ENCODE measurements at places on chromosomes 11 and 22. TPM values are rescaled to one million over a fixed set of nuclear protein-coding genes. Genes with fewer than 3 reads are reported as not detected.

The CDC42BPG gene
- 0.64 TPM for total RNA-seq

The CSF2RB gene
- 3.6 TPM for total RNA-seq

The CASP1 gene
- 32.0 TPM for total RNA-seq

The BET1L gene
- total RNA-seq = 29.1 TPM

The MTMR2 gene
- 37.3 TPM for total RNA-seq

The BTG4 gene
- not detected for total RNA-seq

DNA sequence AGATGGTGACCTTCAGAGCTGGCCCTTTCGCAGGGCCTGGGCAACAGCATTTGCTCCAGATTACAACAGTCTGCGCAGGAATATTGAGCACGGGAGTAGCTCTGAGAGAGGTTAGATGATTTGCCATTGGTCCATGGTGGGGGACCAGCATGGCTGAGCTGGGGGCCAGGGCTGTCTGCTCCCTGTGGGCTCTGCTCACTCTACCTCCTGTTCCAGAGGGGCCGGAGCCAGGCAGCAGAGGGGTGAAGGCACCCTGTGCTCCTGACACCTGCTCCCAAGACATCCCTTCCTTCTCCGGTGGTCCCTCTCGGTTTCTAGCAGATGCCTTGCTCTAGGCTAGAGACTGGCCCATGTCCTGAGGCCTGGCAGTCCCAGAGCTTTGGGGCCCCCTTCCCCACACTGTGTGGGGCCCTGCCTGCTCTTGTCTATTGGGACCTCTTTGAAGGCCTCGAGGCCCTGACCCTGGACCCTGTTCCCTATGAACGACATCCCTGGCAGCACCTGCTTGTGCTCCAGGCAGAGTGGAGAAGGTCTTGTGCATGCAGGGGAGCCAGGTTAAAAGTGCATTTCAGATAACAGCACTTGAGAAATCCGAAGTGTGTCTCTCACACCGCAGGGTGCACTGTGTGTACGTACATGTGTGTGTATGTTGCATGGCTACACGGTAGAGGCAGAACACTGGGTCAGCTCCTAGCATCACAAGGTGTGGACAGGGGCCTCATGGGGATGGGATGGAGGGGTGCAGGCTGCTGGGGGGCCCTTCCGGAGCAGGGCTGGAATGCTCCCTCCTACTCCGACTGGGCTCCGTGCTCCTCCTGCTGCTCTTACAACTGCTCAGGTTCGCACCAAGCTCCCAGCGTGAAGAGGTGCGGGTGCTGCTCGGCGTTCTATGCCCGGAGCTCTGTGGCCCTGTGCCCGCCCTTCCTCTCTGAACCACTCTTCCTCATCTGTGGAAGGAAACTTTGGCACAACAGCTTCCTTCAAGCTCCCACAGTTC lies 123.3 kb upstream of the B3GAT1 start:
- DNase-seq = no peak

- no peak for DNase-seq
Measured at GRCh38 chr11:132093536-132094259, 723.3 kb downstream of the NTM start.

GRCh38 chr22:44577391-44578109 lies 79.5 kb upstream of the RTL6 start:
- no peak for DNase-seq

GRCh38 chr22:48738204-48738980 lies 1089.3 kb downstream of the BRD1 start:
- DNase-seq = no peak

GRCh38 chr11:77346906-77347603 lies 45.6 kb upstream of the GDPD4 start:
- DNase-seq = no peak

- no peak for DNase-seq
Measured at GRCh38 chr11:70267405-70267950, 3.0 kb upstream of the PPFIA1 start.

DNA sequence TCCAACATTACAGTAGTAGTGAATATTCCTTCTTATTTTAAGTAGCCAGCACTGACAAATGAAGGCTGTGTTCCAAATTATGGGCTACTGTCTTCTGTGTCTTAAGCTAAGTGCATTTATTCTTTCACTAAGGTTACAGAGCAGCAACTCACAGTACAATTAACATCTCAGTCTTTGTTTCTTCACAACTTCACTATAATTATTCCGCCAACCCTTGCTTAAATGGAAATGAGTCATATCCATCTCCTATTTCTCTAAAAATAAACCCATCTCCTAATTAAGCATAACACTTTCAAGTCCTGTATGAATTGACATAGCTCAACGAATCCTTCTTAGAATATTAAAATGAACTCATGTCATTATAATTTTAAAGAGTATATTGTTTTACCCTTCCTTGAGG lies 6.7 kb downstream of the ETS1 start:
- DNase-seq = no peak

- DNase-seq = no peak
Measured at GRCh38 chr11:96704847-96705246, 315.0 kb downstream of the JRKL start.

GRCh38 chr11:73566977-73567755 lies 30.7 kb downstream of the FAM168A start:
- no peak for DNase-seq

DNA sequence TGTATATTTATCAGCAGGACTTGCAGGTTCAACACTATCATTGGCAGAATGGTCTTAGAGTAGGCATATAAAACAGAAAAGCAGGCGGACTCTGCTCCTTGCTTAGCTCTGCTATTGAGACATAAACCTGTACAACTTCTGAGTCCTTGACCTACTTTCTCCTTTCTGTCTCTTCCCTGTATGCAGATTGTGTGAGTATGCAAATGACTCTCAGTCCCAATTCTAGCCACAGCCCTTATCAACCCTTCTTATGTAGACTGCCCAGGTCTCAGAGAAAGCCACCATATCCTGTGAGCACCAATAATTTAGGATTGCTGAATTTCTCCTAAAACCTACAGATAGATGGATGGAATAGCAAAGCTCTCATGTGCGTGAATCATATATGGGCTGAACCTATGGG lies 367.6 kb upstream of the DDI1 start:
- no peak for DNase-seq

DNA sequence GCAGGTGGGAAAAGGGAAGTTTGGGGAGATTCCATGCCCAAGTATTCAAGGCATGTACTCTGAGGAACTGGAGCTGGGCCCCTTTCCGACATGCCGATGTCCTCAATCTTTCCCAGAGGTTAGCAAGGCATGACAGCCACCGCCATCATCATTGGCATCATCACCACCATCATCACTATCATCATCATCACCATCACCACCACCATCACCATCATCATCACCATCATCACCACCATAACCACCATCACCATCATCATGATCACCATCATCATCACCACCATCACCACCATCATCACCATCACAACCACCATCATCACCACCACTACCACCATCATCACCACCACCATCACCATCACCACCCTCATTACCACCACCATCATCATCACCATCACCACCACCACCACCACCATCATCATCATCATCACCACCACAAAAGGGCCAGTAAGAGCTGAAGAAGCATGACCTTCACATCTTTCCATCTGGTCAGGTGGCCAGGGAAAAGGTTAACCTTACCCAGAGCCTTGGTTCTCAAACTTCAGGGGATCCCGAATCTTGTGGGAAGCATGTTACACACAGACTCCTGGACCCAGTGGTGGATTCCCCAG lies 25.8 kb downstream of the PHF21B start:
- DNase-seq = no peak

- DNase-seq = no peak
Measured at GRCh38 chr11:95711162-95711944, 78.2 kb downstream of the FAM76B start.

DNA sequence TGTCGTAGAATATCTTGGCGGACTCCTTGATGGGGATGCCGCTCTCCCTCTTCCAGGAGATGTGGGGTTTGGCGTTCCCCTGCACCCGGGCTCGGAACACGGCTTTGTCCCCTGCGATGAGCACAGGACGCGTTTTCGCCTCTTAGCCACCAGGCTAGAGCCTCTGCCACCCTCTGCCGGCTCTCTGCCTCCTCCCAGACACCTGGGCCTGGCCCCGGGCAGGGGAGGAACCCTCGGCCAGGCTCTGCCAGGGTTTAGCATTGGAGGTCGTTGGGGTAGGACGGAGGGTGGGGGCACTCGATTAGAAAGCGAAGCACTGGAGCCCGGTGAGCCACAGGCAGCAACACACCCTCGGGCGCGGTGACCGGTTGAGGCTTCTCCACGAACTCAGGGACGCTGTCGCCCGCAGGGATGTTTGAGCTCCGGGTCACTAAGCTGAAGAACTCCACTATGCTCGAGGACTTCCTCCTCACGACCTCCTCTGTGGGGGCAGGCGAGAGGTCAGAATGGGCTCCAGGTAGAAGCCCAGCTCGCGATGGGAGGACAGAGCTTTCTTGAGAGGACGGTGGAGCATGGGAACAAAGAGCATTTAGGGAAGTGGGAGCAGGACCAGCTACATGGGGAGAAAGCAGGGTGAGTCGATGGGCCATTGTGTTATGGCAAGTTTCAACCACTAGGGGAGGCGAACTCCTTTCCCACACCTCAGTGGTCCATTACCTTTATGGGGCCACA lies 4.3 kb downstream of the IGSF22 start:
- no peak for DNase-seq

DNA sequence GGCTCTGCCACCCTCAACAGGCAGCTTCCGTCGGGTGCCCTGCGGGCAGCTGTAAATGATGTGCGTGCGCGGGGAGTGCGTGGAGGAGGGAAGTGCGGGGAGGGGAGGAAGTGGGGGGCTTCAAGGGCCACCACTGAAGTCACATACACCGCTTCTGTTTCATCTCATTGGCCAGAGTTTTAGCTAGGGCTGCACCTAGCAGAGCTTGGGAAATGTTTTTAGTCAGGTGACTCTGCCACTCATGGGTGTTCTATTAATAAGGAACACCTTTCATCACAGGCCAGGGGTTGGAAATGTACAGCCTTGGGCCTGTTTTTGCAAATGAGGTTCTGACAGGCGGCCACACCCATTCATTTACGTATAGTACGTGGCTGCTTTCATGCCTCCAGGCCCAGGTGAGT lies 14.6 kb downstream of the FAM118A start:
- no peak for DNase-seq

DNA sequence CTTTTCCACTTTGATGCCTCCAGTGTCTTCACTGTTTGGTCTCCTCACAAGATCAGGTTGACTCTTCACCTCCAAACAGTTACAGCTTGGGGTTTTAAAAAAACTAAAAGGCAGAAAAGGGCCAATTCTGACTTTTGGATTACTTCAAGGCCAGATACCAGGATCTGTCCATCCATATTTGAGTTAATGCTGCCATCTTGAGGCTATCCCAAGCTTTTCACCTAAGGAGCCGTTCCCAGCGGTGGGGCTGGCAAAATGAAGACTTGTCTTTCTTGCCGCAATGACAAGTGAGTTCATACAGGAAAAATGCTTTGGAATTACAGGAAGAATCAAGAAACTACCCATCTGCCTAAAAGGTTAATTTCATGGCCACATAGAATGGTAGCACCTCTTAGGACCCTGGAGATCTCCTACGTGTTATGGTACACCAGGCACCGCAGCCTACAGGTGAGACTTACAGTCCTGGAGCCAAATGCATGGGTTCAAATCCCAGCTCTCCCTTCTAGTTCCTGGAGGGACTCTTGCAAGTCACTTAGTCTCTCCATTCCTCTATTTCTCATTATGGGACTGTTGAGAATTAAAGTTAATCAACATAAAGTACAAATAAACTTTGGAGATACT lies 6.0 kb upstream of the OR5B21 start:
- peak; percentile 44 for DNase-seq

DNA sequence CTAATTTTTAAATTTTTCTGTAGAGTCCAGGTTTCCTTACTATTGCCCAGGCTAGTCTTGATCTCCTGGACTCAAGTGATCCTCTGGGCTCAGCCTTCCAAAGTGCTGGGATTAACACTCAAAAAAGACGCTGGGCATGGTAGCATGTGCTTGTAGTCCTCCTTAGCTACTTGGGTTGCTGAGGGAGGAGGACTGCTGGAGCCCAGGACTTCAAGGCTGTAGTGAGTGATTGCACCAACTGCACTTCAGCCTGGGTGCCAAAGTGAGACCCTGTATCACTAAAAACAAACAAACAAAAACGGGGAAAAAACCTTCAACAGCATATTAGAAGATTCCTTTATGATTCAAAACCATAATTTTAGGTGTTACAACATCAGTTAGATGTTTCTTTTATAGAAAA lies 44.6 kb downstream of the RSF1 start:
- no peak for DNase-seq

DNA sequence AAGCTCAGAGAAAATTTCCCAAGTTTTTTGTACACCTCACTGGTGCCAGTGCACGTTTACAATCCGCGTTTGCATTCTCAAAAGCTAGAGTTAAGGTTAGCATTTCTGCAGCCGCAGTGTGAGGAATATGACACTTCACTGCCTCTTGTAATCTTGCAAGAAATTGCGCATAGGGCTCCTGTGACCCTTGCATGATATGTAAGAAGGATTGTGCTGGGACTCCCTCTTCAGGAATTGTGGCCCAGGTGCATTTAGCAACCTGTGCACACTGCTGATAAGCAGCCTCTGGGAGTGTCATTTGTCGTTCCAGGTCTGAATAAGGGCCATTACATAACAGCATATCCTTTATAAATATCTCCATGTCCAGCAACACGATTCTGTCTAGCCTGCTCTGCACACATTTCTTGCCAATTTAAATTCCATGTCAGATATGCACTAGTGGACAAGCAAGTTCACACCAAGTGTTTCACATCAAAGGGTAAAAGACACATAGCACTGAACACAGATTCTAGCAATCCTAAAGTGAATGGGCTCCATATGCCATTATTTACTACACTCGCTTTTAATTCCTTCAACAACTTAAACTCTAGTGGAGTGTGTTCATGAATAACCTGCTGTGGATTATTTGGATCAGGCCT lies 69.2 kb upstream of the INCENP start:
- DNase-seq = peak; percentile 5

DNA sequence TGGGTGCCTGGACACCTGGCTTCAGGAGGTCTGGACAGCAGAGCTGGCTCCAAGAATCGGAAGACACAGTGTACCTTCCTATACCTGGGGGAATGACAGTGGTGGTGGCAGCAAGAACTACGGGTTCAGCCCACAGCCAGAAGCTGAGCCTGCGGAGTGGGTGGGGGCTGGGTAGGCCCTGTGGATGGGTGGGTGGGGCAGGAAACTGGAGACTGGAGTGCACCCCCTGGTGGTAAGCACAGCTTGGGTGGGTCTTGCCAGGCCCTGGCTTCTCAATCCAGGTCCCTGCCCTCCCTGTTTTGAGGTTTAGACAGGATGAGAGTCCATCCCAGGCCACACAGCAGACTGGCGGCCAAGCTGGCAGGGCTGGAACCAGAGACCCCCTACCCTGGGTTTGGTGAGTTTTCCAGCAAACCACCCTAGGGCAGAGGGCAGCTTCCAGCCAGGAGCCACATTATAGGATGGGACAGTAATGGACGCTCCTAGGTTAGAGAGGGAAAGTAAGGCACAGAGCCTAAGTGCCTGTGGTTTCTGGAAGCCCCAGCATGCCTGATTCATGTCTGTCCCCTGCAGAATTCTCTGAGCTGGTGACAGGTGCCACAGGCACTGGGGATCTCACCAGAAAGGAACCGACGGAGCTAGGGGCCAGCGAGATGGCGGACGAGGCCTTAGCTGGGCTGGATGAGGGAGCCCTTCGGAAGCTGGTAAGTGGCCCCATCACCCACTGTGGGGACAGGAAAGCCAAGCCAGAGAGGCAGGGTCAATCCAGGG lies 1.7 kb downstream of the SMTN start:
- no peak for DNase-seq

GRCh38 chr11:104534278-104534677 lies 364.0 kb downstream of the CASP12 start:
- no peak for DNase-seq

All from glomerular endothelial cell (primary cell).